ENCODE measurements at places on chromosomes 4 and X.

DNA sequence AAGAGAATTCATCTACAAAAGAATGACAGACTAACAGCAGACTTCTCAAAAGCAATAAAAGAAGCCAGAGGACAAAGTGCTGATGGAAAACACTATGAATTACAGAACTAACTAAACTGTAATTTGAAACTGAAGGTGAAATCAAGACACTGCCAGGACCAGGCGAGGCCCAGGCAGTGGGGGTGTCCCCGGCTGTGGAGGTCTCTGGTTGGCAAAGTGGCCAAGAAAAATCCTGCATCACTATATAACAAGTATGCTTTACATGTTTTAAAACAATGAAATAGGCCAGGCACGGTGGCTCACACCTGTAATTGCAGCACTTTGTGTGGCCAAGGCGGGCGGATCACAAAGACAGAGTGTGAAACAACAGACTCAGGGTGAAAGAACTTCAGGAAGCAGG lies 32.9 kb downstream of the CHM start:
- DNase-seq: no peak

DNA sequence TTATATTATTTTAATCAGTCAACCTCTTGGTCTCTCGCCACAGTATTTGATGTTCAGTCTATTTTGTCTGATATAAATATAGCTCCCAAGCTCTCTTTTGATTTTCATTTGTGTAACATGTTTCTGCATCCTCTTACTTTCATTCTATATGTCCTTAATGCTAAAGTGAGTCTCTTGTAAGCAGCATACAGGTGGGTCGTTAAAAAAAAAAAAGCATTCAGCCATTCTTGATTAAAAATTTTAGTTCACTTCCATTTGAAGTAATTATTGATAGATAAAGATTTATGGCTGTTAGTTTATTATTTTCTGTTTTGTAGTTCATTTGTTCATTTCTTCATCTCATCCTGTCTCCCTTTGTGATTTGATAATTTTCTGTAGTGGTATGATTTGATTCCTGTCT lies 229.1 kb downstream of the GUCY2F start:
- DNase-seq: no peak

DNA sequence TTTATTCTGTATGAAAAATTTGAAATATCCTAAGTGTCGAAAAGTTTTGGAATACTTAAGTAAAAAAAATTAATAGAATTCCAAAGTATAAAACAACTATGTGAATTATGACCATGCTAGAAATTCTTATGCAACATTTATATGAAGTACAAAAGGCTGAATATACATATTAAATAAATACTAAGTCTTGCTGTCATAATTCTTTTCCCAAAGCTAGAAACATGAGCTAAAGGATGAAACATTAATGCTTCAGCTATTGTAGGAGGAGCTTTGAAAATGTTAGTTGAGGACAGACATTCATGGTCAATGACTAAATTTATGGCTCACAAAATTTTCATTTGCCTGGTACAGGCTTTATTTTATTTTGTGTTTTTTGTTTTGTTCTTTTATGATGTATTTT lies 207.3 kb downstream of the GABRB1 start:
- DNase-seq: no peak

- DNase-seq: no peak
These were observed 63.6 kb downstream of the HADH start for GRCh38 chr4:108053251-108053711.

DNA sequence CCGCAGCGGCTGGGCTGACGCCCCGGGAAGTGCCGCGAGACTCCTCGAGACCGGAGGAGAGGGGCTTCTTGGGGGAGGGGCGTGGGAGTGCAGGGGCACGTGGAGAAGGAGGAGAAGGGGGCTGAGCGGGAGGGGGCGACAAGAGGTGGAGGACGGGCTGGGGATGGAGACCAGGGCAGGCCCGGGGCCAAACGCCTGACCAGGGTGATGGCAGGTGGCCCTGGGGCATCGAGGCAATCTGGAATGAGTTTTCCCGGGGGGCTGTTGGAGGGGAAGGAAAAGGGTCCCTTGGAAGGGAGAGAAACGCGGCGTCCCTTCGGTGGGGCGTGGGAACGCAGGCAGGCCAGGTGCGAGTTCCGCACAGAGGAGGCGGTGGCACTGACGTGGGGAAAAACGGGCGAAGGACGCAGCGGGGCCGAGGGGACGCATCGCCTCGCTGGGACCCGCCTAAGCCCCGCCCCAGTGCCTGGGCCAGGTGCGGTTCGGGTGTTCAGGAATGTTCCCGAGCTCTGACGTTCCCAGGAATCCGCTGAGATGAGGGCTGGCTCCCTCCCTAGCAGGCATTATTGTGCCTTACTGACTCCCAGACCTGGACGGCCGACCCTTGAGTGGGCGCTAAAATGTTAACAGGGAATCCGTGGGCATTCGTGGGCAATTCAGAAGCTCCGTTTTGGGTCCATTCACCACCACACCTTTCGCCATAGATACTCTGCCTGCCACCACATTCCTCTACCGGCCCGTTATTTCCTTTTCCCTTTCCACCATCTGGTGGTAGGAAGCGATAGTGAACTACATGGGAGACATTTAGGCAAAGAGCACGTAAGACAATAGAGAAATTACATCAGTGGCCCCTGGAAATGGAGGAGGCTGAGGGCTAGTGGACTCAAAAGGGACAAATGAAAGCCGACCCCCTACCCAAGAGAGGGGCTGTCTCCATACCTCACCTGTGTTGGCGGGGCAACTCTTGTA lies 795 bp upstream of the SH3KBP1 start:
- DNase-seq: no peak

- DNase-seq: no peak
These were observed 94.5 kb upstream of the IL15 start for GRCh38 chr4:141541851-141542250.

GRCh38 chr4:167424341-167425256 lies 190.3 kb upstream of the SPOCK3 start:
- DNase-seq: no peak

GRCh38 chrX:47637546-47638195 lies 7.9 kb upstream of the CFP start:
- no peak for DNase-seq

DNA sequence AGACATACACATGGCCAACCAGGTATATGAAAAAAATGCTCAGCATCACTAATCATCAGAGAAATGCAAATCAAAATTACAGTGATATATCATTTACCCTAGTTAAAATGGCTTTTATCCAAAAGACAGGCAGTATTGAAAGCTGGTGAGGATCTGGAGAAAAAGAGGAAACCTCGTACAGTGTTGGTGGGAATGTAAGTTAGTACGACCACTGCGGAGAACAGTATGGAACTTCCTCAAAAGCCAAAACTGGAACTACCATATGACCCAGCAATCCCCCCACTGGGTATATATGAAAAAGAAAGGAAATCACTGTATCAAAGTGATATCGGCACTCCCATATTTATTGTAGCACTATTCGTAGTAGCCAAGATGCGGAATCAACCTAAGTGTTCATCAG lies 23.4 kb downstream of the ABHD18 start:
- no peak for DNase-seq

DNA sequence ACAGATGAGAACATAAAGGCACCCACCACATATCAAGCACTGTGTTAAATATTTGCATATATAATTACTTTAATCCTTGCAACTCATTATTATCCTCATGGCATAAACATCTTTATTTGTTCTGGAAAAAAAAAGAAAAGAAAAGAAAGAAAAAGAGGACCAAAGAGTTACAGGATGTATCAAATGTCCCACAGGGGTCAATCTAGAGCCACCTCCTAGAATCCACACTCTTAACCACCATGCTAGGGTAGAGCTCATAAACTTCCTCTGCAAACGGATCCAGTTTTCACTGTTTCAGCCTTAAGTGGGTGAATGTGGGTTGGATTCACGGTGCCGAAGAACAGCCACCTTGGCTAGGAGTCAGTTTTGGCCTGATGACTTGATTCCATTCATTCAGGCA lies 171.1 kb upstream of the PPARGC1A start:
- no peak for DNase-seq

DNA sequence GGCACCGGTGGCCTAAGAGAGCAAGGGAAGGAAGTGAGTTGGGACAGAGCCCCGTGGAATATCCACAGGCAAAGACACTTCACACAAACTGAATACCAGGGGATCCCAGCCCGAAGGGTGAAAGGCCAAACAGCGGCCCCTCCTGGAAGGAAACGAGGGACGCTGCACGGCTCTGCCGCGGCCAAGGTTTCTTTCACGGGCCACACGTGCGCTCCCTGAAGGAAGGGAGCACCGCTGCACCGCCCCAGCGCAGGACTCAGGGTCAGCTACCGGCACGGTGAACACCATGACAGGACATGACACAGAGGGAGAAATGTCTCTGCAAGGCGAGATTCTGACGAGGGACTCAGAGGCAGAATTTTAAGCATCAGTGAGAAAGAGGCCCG lies 31.5 kb upstream of the GTPBP6 start:
- no peak for DNase-seq

- DNase-seq: no peak
These were observed 145.5 kb downstream of the NWD2 start for GRCh38 chr4:37389967-37390580.

GRCh38 chr4:110275871-110276270 lies 77.5 kb upstream of the ELOVL6 start:
- no peak for DNase-seq

GRCh38 chr4:20589436-20589835 lies 110.8 kb upstream of the PACRGL start:
- DNase-seq: no peak

GRCh38 chr4:128060121-128060698 lies 902 bp upstream of the LARP1B start:
- no peak for DNase-seq

GRCh38 chr4:41644288-41644914 lies 104.1 kb downstream of the PHOX2B start:
- DNase-seq: no peak

GRCh38 chrX:84118769-84119168 lies 69.2 kb downstream of the RPS6KA6 start:
- no peak for DNase-seq

DNA sequence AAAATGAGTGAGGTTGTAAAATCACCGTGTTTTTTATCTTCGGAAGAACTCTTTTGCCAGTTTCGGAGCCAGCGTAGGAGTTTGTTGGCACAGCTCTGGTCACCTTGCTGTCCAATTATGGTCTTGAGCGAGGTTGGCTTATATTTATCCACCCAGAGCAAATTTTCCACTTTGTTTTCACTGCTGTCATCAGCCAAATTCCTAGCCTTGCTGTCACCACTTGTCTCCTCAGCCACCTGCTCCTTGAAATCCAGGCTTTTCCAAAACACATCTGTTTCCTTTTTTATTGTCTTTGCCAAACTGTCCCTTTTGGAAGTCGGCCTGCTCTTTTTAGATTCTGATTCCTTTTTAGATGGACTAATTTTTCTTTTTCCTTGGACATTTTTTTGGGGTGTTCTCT lies 57.6 kb downstream of the RFC1 start:
- no peak for DNase-seq

GRCh38 chr4:148649652-148650331 lies 207.6 kb upstream of the NR3C2 start:
- no peak for DNase-seq

GRCh38 chrX:84046403-84046984 lies 141.5 kb downstream of the RPS6KA6 start:
- DNase-seq: no peak

GRCh38 chr4:7850489-7850888 lies 89.2 kb downstream of the AFAP1 start:
- DNase-seq: no peak

GRCh38 chrX:134622056-134622812 lies 36.0 kb downstream of the PLAC1 start:
- no peak for DNase-seq

DNA sequence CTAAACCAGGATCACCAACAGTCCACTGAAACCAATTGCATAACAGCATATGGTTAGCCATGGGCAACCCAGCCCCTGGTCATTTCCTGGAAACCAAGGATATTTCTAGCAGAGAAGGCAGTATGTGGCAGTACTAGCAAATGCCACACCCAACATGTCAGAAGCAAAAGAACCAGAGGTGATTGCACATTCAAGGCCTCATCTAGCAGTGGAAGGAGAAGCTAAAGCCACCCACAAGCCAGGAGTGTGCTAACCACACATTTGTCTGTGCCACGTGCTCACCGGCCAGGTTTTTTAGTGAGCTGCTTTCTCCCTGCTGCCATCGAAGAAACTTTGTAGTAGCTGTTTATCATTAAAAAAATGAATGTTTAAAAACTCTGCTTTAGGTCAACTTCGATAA lies 42.0 kb downstream of the TEC start:
- DNase-seq: no peak

All from stimulated activated CD4-positive, alpha-beta T cell treated with anti-CD3 and anti-CD28 coated beads, TNF-alpha, amount 100 ng/mL, for 1 hour (primary cell).